Stimulated activated CD4-positive, alpha-beta T cell treated with anti-CD3 and anti-CD28 coated beads, TNF-alpha, amount 100 ng/mL, for 1 hour (primary cell): ENCODE measurements at places on chromosomes 16 and 17.

- DNase-seq: no peak
These were observed at the start of gene TAT for GRCh38 chr16:71576971-71577370. TSS of gene TAT (minus strand) at chr16:71577092. CDS start at chr16:71576415, 677 bp downstream.

DNA sequence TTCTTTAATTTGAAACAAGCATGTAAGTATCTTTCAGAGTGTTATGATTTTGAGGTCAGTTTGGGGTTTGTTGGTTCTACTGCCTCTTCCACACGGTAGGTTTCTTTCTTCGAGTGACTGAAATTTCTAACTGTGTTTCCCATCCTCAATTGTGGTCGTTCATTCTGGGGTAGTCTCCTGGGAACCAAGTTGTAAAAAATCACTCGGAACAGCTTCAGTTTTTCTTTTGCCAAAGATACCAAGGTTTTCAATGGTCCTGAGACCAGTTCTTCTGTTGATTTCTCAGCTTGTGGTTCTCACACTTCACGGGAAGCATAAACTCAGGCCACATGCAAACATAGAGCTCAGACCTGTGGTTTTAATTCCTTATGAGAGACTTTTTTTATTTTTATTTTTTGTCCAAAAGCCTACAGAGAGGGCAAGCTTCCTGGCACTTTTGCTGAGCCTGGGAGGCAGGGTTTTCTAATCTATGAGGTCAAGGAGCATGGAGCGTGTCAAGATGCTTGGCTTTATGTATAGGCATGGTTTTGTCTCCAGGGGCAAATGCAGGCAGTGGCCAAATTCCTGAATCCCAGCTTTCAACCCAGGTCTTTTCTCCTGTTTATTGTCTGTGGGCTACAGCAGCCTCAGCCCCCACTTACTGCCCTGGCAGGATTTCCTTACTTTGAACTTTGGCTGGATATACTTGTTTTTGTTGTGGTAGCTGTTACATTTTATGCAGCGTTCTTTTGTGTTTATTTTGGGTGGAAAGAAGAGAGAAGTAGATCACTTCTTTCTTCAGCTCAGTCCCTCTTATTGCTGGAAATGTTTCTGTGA, 32.9 kb downstream of the HS3ST3A1 start:
- DNase-seq: no peak

DNA sequence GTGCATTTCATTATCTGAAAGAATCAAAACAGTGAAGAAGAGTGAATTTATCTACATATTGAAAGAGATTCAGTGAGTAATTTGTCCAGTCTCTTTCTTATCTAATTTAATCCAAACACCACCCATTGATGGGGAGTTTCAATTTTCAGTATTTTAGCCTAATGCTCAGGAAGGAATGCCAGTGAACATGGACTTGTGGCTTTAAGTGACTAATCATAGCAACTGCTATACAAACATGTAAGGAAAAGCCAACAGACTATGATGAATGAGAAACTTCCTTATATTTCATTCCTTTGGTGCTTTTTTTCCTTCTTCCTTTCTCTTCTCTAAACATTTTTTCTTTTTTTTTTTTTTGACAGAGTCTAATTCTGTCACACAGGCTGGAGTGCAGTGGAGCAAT, 885.8 kb downstream of the KCNJ2 start:
- DNase-seq: no peak

- no peak for DNase-seq
These were observed 665 bp downstream of the MYBBP1A start for GRCh38 chr17:4554441-4554996.

- no peak for DNase-seq
These were observed 20.4 kb downstream of the CA4 start for GRCh38 chr17:60169921-60170817.

DNA sequence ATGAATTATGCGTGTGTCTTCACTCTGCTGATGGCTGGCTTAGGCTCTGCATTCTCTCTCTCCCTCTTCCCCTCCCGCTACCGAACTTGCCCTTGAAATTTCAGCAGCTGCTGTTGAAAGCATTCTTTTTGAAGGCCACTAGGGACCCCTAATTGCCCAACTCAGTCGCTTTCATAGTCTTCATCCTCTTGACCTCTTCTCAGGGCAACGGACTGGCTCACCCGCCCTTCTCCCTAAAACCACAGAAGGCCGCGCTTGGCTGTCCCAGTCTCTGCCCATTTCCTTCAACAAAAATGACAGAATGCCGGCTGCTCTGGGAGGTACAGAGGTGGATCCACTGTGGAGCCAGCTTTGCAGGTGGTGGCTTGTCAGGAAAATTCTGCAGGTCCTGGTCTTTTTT, 21.0 kb upstream of the FMNL1 start:
- no peak for DNase-seq

- no peak for DNase-seq
These were observed 477 bp downstream of the CENPV start for GRCh38 chr17:16352667-16353316.

DNA sequence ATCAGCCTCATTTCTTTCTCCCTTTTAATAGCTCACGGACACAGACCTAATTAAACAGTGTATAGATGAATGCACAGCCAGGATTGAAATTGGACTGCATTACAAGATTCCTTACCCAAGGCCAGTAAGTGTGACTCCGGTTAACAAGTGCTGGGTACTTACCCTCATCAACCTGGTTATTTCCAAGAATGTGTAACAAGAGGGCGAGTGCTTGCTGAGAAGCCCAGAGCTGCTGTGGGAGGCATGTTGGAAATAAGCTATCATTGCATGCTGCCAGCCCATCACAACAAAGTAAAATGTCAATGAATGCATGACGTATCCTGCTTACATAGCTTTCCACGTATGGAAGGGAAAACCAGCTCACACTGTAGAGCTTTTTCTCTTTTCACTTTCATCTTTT, 19.5 kb downstream of the LYRM1 start:
- no peak for DNase-seq

DNA sequence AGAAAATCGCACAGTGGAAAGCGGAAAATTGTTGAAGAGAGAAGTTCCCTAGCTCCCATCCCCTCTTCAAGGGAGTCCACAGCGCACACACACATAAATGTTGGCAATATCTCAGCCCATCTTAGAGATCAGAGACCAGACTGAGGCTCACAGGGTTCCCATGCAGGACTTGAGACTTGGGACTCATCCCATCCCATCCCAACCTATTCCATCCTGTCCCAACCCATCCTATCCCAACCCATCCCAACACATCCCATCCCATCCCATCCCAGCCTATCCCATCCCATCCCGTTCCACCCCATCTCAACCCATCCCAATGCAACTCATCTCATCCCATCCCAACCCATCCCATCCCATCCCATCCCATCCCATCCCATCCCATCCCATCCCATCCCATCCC, 29.6 kb downstream of the GSG1L start:
- DNase-seq: no peak

DNA sequence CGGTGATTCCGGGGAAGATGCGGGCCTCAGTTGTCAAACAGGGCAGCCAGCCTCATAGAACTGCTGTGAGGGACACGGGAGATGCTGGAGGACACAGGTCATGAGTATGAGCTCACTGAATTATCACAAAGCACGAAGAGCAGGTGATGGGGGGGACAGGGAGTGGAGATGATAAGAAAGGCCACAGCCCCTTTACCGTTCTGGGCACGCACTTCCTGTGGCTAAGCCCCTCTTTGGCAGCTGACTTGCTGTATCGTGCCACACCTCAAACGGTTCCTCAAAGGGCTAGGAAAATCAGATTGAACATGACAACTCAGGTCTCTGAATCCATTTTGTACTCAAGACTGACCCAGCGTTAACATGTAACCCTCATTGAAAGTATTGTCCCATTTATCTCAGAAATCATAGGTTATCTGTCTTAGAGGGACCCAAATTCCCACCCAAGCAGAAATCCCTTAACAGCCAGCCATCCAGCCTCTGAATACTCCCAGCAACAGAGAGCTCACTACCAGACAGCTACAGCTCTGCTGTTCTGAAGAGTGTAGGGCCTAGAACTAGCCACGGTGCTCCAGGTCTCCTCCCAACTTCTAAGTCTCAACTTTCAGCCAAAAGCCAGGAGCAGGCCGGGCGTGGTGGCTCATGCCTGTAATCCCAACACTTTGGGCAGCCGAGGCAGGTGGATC, 5.0 kb upstream of the SRL start:
- DNase-seq: no peak

DNA sequence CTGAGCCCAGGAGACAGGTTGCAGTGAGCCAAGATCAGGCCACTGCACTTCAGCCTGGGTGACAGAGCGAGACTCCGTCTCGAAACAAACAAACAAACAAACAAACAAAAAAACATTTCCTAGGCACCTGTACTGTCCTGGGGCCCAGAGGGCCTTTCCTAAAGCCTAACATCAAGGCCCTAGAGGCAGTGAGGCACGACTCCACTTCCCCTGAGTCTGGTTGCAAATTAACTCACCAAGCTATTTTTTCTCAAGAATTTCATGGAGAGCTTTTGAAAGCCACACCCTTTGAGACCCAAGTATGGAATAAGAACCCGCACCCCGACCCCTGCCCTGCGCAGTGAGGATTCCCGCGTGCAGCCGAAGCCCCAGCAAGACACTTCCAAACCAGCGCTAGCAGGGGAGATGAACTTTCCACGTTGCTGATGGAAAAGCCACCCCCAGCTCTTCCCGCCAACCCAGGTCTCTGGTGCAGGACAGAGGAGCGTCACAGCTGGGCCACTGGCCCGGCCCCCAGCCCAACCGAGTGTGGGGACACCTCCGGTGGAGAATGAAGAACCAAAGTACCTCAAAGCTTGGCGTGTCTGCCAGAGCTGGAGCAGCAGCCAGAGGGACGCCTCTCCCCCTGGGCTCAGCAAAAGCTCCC, 1.2 kb downstream of the CHST5 start:
- no peak for DNase-seq

- no peak for DNase-seq
These were observed 23.5 kb downstream of the SMTNL2 start for GRCh38 chr17:4607773-4608187.

- DNase-seq: no peak
These were observed 159.2 kb upstream of the RPH3AL start for GRCh38 chr17:511833-512251.

- no peak for DNase-seq
These were observed 9.4 kb upstream of the PRPSAP2 start for GRCh38 chr17:18848501-18848900.

DNA sequence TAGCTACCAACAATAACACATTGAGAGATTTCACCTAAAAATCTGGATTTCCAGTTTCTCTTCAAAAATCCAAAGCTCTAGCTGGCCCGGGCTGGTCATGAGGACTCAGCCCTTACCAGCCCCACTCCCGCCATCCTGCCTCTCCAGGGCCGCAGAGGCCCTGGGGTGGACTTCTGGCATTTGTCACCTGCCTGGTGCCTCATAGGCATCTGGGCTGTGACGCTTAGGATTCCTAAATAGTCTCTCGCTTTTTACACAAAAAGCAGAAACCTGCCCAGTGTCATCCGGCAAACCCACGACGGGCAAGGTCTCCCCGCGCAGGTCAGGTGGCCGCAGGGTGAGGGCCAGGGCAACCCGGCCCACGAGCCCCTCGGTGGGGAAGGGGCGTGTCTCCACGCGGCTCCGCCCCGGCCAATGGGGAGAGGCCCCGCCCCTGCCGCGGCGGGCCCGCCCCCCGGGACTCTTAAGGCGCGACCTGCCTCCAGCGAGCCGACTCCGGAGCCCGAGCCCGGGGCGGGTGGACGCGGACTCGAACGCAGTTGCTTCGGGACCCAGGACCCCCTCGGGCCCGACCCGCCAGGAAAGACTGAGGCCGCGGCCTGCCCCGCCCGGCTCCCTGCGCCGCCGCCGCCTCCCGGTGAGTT, at the start of gene VASN:
VASN (plus strand) TSS at position 492 of the 644 bp plus-strand sequence. CDS start 9,030 bp downstream, outside the sequence.
- DNase-seq: peak; percentile 67

DNA sequence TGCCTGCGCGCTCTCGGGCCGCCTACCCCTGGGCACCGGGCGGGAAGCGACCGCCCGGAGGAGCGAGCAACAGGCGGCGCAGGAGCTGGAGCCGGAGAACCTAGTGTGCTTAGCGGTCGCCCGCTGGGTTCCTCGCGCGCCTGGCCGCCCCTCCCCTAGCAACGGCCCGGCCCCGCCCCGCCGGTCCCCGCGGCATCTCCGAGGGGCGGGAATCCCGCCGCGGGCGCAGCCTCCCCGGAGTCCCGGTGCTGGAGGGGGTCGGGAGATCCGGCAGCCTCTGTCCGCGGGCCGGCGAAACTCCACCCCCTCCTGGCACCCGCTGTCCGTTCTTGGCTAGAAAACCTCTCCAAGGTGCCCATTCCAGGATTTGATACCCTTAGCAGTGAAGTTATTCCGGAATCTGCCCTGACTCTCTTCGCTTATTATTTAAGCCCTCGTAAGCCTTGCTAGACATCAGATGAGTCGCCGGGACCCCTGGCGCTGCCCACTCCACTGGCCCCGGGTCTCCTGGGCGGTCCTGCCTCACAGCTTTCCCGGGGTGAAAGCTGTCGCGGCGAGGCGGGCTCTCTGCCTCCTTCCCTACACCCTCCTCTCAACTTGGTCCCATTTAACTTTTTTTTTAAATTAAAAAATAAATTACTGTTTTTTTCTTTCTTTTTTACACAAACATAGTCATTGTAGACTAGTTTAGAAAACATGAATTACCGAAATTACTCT, at the start of gene RPRML:
RPRML (minus strand) TSS at position 107 of the 717 bp plus-strand sequence. CDS start 246 bp downstream, outside the sequence.
- DNase-seq: no peak

- DNase-seq: no peak
These were observed 1.8 kb downstream of the KCNJ2 start for GRCh38 chr17:70171159-70171558.

DNA sequence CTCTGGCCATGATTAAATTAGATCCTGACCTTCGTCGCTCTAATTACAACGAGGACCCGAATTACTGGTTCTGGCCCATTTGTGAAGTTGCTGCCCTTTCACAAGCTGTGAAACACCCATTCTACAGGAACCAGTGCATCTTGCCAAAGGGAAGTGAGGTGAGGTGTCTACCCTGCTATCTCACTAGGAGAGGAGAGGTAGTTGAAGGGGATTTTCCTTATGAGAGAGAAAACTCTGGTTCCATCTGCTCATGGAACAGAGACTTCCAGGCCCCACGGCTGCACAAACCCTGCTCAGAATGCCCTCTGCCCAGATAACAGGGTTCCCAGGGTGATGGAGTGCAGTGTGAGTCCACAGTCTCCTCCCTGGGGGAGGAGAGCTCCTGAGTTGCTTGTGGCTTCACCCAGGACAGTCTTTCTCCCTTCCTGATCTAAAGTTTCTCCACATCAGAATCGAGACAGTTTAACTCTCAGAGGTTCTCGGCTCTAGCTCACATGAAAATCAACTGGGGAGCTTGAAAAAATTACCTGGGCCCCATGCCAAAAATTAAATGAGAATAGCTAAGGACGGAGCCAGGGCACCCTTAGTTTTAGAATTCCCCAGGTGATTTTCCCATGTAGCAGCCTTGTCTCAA, 7.8 kb upstream of the SSTR2 start:
- no peak for DNase-seq

GRCh38 chr17:55870044-55870443, 119.2 kb downstream of the PCTP start:
- no peak for DNase-seq

- peak; percentile 72 for DNase-seq
These were observed at the start of gene RASD1 for GRCh38 chr17:17496189-17497064. TSS of gene RASD1 (minus strand) at chr17:17496395. CDS start at chr17:17496181, 214 bp downstream.

GRCh38 chr16:12678983-12679382, 124.7 kb downstream of the CPPED1 start:
- no peak for DNase-seq

- no peak for DNase-seq
These were observed 13.3 kb downstream of the HOXB1 start for GRCh38 chr17:48517478-48517877.

GRCh38 chr16:64627781-64628180, 494.1 kb downstream of the CDH11 start:
- no peak for DNase-seq
